Fibroblast of skin of right quadriceps (primary cell): ENCODE measurements at places on chromosomes 1 and 21.

GRCh38 chr1:183483224-183483623, 10.9 kb downstream of the SMG7 start:
- no peak for DNase-seq

GRCh38 chr1:206846487-206846886, 18.9 kb upstream of the IL20 start:
- DNase-seq, result no peak

- DNase-seq, result no peak
Measured at GRCh38 chr1:9652379-9653209, 1.1 kb downstream of the PIK3CD start.

GRCh38 chr21:14594967-14595366, 48.9 kb upstream of the SAMSN1 start:
- DNase-seq, result no peak

- no peak for DNase-seq
Measured at GRCh38 chr1:111221276-111221632, 6.3 kb upstream of the CHI3L2 start.
